Suppressor macrophage treated with lipopolysaccharide for 4 hours (primary cell): ENCODE measurements at places on chromosomes 6 and 20.

GRCh38 chr6:55047451-55048044 lies 126.8 kb upstream of the HCRTR2 start:
- peak; percentile 85 for DNase-seq

GRCh38 chr20:18722371-18722770 lies 91.2 kb upstream of the SCP2D1 start:
- DNase-seq = no peak

DNA sequence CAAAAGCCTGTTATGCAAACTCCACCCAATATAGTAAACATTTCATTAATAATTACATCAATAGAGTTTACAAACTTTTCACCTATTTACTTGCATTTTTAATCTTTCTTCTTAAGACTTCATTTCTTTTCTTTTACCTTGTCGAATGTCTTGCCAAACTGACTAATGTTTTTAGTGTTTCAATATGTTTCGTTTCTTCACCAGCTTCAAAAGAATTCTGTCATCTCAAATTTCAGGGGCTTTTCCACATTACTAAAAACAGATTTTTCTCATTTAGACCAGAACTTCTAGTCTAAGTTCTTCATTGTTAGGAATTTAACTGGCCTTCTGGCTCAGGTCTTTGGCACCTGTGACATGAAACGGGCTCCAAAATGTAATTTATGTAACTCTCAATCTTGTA lies 196.5 kb downstream of the ARHGAP18 start:
- no peak for DNase-seq

DNA sequence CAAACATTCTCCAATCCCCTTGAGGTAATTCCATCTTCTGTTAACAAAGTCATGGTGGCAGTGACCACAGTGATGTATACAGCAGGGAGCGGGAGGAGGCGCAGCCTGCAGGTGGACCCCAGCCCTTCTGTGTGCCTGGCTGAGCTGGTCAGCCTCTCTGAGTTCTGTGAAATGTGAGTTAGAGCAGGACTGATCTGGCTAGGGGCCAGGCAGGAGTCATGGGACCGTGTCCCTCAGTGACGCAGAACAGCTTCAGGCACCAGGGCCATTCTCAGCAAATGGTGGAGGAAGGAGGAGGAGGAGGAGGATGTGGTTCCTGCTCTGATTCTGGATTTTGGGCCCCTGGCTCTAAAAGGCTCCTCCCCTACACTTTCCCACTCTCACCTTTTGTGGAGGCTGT lies 6.9 kb downstream of the PHACTR3 start:
- DNase-seq = no peak

- DNase-seq = no peak
Observed at GRCh38 chr20:49915118-49915379, 280 bp downstream of the SPATA2 start.

DNA sequence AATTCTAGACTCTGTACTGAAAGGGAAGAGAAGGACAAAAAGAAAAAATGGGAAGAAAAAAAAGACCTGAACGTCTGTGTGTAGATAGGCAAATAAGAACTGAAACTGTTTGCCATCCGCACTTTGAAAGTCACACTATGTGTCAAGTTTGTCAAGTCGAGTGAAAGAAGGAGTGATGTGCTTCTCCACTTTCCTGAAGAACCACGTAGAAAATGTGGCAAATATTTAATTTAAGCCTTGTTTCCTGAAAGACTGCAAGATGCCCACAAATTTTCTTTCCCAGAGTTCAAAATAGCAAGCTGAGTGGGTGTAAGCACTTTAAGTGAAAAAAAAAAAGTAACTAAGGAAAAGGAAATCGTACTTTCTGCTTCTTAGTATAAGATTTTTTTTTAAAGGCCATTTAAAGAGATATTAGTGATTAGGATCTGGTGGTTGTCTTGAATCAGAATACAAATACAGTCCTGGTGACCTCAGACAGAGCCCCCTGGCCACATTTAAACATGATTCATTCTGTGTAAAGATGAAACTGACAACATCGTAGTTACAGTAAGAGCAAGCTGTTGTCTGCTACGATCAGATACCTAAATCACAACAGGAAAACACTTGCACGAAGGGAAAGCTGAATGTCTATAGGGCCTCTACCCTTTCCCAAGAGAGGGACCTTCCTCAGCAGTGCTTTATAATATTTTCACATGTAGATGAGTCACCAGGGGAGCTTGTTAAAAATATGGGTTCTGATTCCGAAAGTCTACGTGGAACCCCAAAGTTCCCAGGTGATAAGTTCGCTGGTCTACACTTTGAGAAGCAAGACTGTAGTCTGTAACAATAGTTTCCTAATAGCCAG lies 102.3 kb downstream of the HIVEP2 start:
- peak; percentile 84 for DNase-seq

DNA sequence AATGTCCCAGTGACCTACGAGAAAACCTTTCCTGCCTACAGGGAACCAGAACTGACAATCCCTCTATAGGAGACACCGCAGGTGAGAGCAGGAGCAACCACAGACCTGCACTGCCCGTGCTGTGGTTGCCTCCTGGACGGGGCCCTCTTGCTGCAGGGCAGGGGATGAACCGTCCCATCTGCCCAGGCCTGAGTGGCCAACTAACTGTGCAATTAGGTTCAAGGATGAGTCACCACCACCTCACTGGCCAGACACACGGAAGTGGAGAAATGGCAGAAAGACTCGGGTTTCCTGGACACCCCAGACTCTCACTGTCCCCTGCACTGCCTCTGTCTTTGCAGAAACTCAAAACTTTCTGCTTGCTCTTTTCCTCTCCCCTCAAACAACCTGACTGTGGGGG lies 13.8 kb upstream of the HLA-G start:
- DNase-seq = peak; percentile 16

GRCh38 chr20:44997668-44998067 lies 31.4 kb downstream of the STK4 start:
- DNase-seq = no peak

DNA sequence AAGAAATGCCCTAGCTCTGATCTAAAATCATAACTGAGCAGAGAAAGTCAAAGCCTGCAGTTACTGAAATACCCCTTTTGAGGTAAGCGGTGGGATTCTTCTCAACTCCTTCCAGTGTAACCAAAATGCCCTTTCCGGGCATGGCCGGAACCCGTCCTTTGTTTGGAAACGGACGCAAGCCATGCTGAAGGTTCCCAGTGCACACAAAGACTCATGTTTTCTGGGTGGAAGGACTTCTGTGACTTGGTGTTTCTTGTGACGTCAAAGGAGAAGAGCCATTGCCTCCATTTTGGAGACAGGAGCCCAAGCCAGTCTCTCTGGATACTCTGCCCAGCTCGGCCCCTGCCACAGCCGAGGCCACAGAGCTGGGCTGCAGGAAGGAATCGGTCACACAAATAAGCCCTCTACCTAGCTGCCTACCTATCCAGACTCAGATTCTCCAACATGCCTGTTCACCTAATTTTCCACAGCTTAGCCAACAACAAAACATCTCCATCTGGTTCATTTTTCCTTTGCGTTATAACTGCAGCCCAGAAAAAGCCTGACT lies 182.8 kb downstream of the TBXT start:
- no peak for DNase-seq

GRCh38 chr20:6269168-6269873 lies 146.5 kb upstream of the FERMT1 start:
- DNase-seq = no peak

- DNase-seq = no peak
Observed at GRCh38 chr6:3808759-3809514, 40.2 kb upstream of the FAM50B start.

GRCh38 chr20:43514648-43514999 lies 7.1 kb downstream of the L3MBTL1 start:
- DNase-seq = no peak

- no peak for DNase-seq
Observed at GRCh38 chr6:1802491-1803395, 193.0 kb downstream of the FOXC1 start.

GRCh38 chr6:93858213-93858612 lies 438.9 kb upstream of the EPHA7 start:
- no peak for DNase-seq

DNA sequence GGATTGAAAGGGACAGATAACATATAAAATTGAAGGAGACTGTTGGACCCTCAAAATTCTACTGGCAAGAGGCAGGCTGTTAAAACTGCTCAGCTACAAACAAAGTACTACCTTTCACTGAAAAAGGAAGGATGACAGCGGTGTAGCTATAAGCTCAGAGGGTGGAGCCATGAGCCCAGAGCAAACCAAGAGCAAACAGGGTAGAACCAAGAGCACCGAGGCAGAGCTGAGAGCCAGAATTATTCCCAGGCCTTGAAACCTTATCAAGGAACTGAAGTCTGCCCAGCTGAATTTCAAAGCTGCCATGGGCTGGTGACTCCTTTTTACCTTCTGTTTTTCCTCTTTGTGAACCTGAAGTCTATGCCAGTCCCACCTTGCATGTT lies 74.7 kb upstream of the SLC4A11 start:
- DNase-seq = no peak

DNA sequence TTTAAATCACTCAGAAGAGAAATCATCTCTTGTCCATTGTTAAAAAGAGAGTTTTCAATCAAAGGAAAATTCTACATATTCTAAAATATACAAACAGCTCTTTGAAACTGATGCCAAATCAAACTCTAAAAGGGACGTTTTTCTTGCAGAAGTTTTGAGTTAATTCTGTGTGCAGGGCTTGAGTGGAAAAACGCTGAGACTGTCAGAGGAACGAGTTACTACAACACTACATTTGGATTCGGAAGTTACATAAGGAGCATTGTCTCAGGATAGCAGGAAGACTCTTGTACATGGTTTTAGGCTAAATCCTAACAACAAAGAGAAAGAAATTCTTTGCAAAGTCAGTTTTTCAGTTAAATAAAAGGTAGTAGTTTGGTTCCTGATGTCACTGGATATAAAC lies 155.7 kb upstream of the SUPT3H start:
- DNase-seq = no peak

DNA sequence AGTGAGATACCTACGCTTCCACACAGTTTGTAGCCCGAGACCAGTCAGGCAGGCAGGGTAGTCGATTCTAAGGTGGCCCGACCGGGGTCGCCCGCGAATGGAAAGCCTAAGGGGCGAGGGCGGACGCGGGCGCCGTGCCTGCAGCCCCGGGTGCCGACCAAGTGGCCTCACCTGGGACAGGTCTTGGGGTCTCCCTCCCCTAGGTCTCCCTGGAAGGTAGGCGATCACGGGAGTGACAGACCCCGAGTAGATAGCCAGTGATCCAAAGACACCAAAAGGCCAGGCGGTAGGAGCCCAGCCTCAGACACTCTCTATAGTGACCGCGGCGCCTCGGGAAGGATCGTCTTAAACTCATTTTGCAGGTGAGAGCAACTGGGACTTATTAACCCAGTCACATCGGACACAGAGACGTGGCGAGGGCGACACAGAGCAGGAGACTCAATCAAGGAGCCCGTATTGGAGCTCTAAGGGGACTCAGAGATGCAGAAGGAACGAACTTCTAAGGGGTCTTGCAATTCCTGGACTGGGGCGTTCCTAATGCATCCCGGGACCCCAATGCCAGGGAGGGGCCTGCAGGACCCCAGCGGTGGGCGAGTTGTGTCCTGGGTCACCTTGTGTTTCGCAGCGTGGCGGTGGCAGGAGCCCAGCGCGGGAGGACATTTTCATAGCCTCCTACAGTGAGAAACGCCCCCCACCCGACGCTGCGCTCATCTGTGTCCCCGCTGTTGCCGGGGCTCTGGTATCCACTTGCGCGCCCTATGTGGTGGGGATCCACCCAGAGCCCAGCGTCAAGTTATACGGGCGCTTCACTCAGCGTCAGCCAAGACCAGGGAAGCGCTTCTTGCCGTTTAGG lies 2.1 kb upstream of the VSX1 start:
- no peak for DNase-seq

GRCh38 chr6:31547727-31548543 lies 527 bp downstream of the NFKBIL1 start:
- DNase-seq = peak; percentile 55

DNA sequence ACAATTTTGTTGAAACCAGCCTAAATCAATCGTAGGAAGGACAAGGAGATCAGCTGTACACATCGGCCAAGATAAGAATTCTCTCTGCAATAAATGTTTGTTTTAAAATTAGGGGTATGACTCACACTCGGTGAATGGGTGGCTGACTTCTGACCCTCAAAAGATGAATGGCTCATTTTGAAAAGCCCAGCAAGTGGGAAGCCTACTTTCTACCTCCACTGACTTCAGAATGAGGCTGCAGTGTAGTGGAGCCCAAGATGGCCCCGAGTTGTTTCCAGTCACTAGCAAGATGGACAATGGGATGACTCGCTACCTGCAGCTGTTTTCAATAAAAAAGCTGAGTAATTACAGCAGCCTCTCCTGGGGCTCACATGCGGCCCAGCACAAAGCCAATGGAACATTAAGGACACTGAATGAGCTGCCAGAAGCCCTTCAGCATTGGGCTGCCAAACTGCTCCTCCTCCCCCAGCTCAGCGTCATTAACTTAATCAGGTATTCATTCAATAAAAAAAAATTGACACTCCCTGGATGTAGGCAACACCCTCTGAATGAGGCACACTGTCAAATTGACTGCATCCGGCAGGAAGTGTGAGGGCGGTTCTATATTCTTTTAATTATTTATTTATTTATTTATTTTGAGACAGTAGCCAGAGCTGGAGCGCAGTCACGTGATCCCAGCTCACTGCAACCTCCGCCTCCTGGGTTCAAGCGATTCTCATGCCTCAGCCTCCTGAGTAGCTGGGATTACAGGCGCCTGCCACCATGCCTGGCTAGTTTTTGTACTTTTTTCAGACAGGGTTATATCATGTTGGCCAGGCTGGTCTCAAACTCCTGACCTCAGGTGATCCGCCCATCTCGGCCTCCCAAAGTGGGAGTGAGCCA lies 107.3 kb downstream of the GMPR start:
- no peak for DNase-seq

DNA sequence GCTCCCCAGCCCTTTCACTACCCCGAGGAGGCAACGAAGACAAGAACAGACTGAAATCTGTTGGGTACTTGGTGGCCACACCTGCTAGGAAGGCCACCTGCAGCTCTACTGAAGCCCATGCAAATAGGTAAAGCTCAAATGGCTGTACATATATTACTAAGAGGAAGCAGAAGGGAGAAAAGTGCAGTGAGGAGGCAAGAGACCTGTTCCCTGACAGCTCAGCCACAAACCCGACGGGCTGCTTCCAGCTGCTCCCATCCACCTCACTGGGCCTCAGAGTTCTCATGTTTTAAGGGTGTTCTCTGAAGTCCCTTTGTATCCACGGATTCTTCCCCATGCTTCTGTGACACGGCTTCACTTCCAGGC lies 24.6 kb downstream of the TRAM2 start:
- no peak for DNase-seq

- DNase-seq = no peak
Observed at GRCh38 chr6:130119211-130119610, 100.8 kb downstream of the L3MBTL3 start.

DNA sequence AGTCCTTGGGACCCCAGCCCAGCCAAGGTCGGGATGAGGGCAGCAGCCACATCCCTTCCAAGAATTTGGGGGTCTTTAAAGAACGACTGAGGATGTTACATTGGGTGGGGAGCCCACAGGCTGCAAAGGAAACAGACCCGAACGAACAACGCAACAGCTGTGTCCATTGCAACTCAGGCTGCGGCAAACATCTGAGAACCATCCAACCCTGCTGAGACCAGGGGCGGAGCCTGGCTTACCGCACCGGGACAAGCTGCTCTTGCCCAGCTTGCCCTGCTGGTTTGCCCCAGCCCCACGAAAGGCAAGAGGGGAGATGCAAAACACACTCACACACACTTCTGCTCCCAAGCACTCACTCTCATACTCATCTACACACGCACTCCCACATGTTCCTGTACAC lies 21.5 kb upstream of the TAF4 start:
- no peak for DNase-seq

GRCh38 chr6:113997116-113997515 lies 26.2 kb upstream of the HDAC2 start:
- no peak for DNase-seq

- peak; percentile 78 for DNase-seq
Observed at GRCh38 chr6:155327326-155328073, 13.2 kb upstream of the TFB1M start.

- DNase-seq = peak; percentile 79
Observed at GRCh38 chr6:52976591-52977035, 18.5 kb downstream of the GSTA4 start.
